Occipital lobe (tissue), 3 donors: ENCODE measurements at places on chromosomes 2 and 18.

DNA sequence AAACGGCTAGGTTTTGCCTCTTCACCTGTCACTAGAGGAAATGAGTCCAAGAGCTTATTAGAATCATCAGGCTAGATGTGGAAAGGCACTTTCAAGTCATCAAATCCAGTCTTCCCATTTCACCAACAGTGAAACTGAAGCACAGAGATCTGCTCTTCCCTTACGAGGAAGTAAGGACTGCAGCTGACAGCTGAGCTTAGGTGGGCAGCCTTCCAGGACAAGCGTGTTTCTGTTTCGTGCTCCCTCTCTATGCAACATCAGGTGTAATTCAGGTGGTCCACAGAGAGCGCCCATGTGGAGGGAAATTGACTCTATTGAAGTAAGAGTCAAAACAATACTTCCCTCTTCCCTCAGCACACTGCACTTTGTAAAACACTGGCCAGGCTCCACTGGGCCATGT, 5.5 kb downstream of the CYRIA start:
- no peak for DNase-seq

GRCh38 chr2:8587920-8588830, 93.7 kb upstream of the ID2 start:
- DNase-seq: no peak

DNA sequence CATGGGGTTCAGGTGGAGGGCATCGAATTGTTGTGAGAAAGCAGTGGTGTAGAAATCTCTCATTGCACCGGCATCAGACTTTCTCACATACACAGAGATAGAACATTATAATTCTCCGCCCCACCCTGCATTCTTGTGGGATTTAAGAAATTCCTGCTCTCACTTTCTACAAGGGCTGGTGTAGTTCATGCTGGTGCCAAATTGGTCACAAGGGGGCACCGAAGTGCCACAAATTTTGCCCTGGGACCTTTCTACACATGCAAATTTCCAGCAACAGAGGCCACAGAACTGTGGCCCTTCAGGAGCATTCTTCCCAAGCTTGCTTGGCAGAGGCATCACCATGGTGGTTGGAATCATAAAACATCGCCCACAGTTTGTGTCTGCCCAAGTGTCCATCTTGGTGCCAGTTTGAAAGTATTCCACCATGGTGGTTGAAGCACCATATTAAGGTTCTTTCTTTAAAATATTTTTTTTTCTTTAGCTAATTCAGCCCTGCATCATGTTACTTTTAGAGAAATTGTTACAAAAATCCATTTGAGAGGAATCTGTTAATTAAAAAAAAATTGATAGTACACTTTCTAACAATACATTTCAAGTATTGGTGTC, 521.2 kb upstream of the FANCL start:
- DNase-seq: peak; percentile 25

DNA sequence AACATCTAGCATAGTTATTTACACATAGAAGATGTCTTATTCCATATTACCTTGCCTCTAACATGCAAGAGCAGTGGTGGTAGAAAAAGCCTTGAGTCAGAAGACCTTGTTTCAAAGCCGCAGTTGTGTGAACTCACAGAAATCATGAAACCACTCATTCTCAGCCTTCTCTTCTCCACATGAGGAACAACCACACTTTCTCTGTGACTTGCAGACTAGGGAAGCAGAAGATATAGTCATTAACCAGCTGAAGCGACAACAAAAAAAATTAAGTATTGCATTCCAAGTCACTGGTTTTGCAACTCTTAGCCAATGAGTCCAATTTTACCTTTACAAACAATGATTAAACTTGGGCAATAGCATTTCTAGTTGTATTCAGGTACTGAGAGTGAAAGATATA, 19.0 kb downstream of the TWSG1 start:
- DNase-seq: no peak

GRCh38 chr18:46333431-46334135, 229.4 kb downstream of the HAUS1 start:
- peak; percentile 52 for DNase-seq

DNA sequence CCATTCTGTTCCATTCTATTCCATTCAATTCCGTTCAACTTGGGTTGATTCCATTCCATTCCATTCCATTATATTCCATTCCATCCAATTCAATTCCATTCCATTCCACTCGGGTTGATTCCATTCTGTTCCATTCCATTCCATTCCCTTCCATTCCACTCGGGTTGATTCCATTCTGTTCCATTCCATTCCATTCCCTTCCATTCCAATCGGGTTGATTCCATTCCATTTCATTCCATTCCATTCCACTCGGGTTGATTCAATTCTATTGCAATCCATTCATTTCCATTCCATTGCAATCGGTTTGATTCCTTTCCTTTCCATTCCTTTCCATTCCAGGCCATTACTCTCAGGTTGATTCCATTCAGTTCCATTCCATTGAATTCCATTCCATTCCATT, 1138.4 kb downstream of the RPIA start:
- DNase-seq: no peak

DNA sequence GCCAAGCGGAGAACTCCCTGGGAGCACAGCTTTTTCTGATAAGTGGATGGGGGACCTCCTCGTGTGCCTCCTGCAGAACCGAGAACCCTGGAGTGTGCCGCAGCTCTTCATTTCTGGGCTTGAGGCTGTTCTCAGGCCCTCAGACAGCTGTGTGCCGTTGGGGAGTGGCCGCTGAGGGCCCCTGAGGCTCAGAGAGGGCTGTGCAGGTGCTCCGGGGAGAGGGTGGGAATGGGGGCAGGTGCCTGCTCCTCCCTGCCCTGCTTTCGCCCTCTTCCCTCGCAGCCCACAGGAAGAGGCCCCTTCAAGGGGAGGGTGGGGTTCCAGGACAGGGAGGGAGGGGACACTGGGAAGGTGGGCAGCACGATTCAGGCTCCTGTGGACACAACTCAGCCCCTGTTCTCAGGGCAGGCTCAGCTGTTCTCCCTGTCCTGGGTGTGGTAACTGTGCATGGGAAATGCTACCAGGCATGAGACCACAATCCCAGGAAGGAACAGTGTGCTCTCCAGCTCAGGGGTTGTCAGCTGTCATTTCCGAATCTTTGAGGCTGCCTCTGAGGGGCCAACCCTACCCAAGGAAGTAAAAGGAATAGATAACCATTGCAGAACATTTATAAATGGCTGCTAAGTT, 11.3 kb downstream of the LCT start:
- DNase-seq: no peak

DNA sequence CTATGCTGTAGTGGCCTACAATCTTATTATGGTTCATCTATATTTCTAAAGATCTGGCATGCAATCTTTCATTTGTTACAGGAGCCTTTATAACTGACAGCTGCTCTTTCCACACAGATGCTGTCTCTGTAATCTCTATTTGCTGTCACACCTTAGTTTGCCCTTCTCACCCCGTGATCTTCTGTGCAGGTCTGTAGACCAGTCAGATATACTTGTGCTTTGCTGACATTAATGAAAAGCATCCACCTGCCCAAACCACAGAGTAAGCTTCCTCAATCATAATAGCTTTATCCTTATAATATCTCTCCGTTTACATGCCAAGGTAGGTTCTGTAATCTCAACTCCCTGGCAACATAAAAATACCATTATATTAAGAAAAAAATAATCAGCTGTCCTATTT, 122.4 kb downstream of the GRB14 start:
- DNase-seq: no peak

GRCh38 chr2:209661286-209661894, 110.2 kb upstream of the UNC80 start:
- DNase-seq: peak; percentile 73

DNA sequence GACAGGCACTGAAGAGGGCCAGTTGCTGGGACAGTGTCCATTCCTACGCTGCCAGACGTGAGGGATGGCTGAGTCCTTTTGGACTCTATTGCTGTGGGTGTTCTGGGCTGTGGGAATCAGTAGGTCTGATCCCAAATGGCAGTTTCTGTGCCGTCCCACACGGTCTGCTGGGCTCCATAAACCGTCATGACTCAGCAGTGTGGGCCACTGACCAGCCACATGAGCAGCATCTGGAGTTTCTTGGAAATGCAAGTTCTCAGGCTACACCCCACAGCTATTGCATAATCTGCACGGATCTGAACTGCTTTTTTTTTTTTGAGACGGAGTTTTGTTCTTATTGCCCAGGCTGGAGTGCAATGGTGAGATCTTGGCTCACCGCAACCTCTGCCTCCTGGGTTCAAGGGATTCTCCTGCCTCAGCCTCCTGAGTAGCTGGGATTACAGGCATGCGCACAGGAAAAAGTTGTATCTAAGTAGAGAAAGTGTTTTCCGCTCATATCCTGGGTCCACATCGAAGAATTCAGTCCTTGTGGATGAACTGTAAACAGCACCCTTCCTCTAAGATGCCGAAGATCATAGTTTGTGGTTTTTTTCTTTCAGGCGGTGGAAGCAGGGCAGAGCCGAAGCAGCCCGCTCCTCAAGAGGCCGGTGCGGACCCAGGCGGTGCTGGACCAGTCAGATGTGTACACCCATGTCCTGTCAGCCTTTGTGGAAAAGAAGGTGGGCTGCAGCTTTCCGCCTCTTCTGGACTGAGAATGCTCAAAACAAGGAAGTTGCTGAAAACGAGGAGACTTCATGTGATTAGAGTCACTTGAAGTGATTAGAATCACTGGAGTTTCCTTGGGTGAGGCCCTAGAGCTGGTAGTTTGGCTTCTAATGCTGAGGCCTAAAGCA, 25.5 kb downstream of the RMC1 start:
- no peak for DNase-seq

DNA sequence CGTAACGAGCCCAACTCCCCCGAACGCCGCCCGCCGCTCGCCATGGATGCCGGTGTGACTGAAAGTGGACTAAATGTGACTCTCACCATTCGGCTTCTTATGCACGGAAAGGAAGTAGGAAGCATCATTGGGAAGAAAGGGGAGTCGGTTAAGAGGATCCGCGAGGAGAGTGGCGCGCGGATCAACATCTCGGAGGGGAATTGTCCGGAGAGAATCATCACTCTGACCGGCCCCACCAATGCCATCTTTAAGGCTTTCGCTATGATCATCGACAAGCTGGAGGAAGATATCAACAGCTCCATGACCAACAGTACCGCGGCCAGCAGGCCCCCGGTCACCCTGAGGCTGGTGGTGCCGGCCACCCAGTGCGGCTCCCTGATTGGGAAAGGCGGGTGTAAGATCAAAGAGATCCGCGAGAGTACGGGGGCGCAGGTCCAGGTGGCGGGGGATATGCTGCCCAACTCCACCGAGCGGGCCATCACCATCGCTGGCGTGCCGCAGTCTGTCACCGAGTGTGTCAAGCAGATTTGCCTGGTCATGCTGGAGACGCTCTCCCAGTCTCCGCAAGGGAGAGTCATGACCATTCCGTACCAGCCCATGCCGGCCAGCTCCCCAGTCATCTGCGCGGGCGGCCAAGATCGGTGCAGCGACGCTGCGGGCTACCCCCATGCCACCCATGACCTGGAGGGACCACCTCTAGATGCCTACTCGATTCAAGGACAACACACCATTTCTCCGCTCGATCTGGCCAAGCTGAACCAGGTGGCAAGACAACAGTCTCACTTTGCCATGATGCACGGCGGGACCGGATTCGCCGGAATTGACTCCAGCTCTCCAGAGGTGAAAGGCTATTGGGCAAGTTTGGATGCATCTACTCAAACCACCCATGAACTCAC, 673 bp downstream of the PCBP1 start:
- DNase-seq: peak; percentile 43

DNA sequence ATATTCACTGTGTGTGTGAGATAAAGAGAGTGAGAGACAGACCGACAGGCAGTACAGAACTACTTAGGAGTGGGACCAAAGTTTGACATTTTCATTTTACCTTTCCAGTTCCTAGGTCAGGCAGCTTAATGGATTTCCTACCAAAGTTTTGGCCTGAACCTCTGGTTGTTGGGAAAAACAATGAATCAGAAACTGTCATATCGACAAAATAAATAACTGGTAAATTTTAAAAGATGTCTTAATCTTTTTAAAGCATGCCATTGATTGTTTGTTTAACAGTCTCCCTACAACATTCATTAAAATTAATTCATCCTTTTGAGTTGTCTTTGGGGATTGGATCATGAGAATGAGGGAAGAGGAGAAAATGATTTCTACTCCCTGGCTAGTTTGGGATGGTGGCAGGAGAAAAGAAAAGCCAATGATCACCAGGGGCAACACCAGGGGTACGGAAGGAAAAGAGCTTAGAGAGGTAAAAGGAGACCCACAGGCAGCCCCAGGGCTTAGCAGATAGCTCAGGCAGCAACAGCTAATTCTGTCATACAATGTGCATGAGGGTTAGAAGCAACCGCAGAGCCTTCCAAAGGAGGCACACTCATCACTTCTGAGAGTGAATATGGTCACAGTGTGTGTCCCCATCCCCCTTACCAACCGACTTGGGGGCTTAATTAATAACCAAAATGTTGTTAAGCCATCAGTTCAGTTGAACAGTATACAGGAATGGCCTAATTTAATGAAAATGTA, 98.5 kb downstream of the CCDC141 start:
- DNase-seq: no peak

- DNase-seq: no peak
Observed at GRCh38 chr2:200748779-200749178, 62.9 kb upstream of the BZW1 start.

- DNase-seq: no peak
Observed at GRCh38 chr2:213723707-213724106, 439.4 kb downstream of the SPAG16 start.

DNA sequence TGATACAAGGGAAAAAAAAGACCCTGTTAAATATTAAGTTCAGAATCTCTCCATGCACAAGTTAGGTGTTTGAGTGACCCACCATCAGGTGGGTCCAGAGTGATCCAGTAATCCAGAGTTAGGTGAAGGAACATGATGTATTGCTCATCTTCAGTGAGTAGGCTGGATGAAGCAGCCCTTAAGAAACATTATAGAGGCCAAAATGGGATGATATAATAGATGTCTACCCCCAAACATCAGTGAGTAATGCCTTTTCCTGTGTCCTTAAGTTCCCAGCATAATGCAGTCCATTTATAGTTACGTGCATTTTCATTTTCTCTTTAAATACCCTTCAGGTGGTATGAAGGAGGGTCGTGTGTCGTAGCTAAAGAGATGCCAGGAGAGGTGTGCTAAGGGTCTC, 89.6 kb downstream of the MAP4K4 start:
- DNase-seq: no peak

GRCh38 chr2:69221960-69222751, 164.9 kb downstream of the GFPT1 start:
- no peak for DNase-seq

DNA sequence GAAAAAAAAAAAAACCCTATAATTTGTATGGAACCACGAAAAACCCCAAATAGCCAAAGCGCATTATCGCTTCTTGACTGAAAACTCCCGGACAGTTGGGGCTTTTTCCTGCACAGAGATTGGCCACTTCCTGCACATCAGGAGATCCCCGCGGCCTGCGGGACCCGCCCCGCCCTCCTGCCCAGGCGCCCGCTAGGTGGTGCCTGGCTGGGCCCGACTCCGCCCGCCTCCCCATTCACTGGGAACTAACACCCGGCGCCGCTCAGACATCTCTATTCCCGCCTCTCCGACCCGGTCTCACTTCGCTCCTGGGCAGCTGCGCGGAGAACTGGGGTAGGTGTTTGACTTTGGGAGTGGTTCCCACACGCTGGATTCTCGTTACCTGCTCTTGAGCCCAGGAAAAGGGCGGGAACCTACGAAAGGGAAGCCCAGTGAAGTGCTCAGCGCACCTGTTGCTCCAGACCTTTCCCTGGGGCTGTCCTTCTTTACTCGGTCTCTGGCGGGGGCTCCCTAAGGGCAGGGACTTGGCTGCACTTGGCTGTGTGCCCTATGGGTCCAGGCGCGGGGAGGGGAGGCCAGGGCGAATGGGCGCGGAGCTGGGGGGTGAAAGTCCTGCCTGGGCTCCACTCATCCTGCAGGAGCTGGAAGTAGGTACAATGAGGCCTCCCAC, at the start of gene HMSD:
TSS of gene HMSD (plus strand) at position 234 of the 670 bp plus-strand sequence. CDS start 4,155 bp downstream, outside the sequence.
- DNase-seq: no peak

- DNase-seq: no peak
Observed at GRCh38 chr2:59176737-59177136, 935.6 kb upstream of the FANCL start.
